Activated naive CD4-positive, alpha-beta T cell treated with anti-CD3 and anti-CD28 coated beads, Interleukin-2, amount 10 ng/mL, durations not matched to agents 7 days and 5 days (primary cell): ENCODE measurements at places on chromosomes 11 and 22.

GRCh38 chr22:20599117-20599516, 91.7 kb downstream of the MED15 start:
- no peak for DNase-seq

DNA sequence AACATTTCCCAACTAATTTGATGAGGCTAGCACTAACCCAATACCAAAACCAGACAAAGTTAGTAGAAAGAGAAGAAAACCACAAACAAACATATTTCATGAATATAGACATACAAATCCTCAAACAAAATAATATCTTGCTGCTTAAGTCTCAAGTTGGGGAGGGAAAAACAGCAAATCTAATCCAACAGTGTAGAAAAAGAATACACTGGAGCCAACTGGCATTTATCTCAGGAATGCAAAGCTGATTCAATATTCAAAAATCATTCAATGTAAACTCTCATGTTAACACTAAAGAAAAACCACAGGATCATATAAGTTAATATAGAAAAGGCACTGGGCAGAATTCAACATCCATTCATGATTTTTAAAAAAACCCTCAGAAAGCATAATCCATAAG, 18.2 kb downstream of the GNB1L start:
- no peak for DNase-seq

DNA sequence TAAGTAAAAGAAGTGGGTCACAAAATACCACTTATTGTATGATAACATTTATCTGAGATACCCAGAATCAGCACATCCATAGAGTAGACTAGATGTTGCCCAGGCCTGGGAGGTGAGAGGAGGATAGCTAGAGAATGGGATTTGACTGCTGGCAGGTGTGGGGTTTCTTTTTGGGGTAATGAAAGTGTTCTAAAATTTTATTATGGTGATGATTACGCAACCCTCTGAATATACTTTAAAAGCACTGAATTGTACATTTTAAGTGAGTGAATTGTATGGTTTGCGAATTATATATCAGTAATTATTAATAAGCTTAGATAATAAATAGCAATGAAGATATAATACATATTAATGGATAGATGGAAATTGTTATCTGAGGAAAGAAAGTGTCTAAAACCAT, 35.7 kb upstream of the ACAT1 start:
- no peak for DNase-seq

GRCh38 chr22:49600891-49601431, 226.7 kb downstream of the BRD1 start:
- DNase-seq: peak; percentile 26

- DNase-seq: peak; percentile 57
Observed at GRCh38 chr11:59556115-59556916, 45.0 kb downstream of the OR4D9 start.

GRCh38 chr11:118973985-118974384, 2.4 kb downstream of the FOXR1 start:
- no peak for DNase-seq

GRCh38 chr11:71117311-71117710, 135.1 kb downstream of the SHANK2 start:
- DNase-seq: no peak

DNA sequence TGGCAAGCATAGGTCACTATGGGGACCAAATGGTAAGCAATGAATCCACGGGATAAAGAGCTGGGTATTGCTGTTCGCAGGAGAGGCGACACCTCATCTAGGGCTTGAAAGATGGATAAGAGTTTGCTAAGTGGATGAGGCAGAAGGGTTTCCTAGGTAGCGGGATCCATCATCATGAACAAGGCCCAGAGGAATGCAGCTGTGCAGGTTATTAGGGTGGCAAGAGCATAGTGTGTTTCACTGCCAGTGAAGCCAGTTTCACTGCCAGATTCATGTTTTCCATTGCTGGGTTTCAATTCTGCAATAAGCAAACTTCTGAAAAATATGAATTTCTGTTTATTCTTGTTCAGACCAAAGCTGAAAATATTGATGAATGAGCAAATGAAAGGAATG, 27.2 kb downstream of the WEE1 start:
- no peak for DNase-seq

GRCh38 chr11:72349616-72350218, 84.6 kb downstream of the CLPB start:
- no peak for DNase-seq

GRCh38 chr22:20532256-20532993, 25.0 kb downstream of the MED15 start:
- no peak for DNase-seq

- DNase-seq: no peak
Observed at GRCh38 chr11:35346472-35347156, 72.7 kb downstream of the SLC1A2 start.

DNA sequence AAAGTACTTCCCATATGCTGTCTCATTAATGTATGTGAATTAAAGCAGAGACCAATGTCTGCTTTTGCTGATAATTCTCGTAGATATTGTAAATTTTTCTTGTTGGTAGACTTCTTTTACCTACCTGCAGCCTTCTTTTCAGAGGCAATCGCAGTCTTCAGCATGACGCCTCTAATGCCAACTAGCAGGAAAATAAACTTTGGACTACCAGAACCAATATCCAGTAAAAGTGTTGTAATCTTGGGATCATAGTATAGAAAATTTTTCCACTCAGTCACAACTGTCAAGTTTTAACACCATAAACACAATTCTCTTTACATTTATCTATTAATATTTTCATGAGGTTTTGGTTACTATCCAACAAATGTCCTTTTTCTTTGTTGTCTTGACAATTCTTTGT, 2.3 kb downstream of the DEPDC7 start:
- no peak for DNase-seq

GRCh38 chr11:34344768-34345539, 12.9 kb downstream of the ABTB2 start:
- no peak for DNase-seq

- no peak for DNase-seq
Observed at GRCh38 chr22:49999063-49999945, 13.3 kb downstream of the IL17REL start.

- no peak for DNase-seq
Observed at GRCh38 chr11:79419120-79419519, 21.7 kb downstream of the TENM4 start.

DNA sequence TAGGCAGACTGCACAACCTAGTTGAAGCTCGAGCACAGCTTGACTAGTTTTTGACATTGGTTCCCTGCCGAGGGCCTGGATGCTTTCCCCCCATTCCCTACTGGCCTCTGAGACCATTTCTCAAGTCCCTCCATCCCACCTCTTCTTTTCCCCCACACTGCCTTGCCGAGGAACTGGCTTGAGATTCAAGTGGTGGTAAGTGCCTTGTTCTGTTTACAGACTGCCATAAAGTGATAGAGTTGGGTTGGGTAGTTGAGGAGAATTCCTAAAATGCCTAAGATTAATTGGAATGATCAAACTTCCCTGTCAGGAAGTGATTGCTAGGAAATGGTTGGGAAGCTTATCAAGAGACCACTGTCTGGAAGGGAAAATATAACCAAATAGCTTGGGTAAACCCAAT, 16.2 kb downstream of the MRPL16 start:
- no peak for DNase-seq

- DNase-seq: no peak
Observed at GRCh38 chr11:35785287-35786167, 123.0 kb downstream of the TRIM44 start.

- no peak for DNase-seq
Observed at GRCh38 chr22:42920101-42920820, 63.2 kb upstream of the ARFGAP3 start.

- DNase-seq: peak; percentile 47
Observed at GRCh38 chr11:68142028-68142412, 20.8 kb upstream of the CHKA start.

- DNase-seq: no peak
Observed at GRCh38 chr22:25223269-25223850, 3.9 kb downstream of the CRYBB2 start.

GRCh38 chr11:46308631-46309419, 31.4 kb downstream of the CREB3L1 start:
- DNase-seq: peak; percentile 78

DNA sequence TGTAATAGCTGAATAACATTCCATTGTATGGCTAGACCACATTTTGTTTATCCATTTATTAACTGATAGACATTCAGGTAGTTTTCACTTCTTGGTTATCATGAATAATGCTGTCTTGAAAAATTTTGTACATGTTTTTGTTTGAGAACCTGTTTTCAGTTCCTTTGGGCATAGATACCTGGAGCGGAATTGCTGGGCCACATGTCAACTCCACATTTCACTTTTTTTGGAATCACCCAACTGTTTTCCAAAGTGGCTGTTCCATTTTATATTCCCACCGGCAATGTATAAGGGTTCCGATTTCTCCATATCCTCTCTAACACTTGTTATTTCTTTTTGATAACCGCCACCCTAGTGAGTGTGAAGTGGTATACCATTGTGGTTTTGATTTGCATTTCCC, 184.3 kb downstream of the LARGE1 start:
- DNase-seq: no peak

GRCh38 chr11:17267576-17267975, 9.0 kb upstream of the NUCB2 start:
- no peak for DNase-seq

GRCh38 chr11:60891103-60891741, 15.2 kb downstream of the PRPF19 start:
- DNase-seq: peak; percentile 2

GRCh38 chr11:77082838-77083565, 16.2 kb downstream of the CAPN5 start:
- peak; percentile 81 for DNase-seq

GRCh38 chr11:47864901-47865300, 16.8 kb upstream of the NUP160 start:
- DNase-seq: no peak

GRCh38 chr22:49933236-49934159, 15.1 kb downstream of the CRELD2 start:
- DNase-seq: no peak

DNA sequence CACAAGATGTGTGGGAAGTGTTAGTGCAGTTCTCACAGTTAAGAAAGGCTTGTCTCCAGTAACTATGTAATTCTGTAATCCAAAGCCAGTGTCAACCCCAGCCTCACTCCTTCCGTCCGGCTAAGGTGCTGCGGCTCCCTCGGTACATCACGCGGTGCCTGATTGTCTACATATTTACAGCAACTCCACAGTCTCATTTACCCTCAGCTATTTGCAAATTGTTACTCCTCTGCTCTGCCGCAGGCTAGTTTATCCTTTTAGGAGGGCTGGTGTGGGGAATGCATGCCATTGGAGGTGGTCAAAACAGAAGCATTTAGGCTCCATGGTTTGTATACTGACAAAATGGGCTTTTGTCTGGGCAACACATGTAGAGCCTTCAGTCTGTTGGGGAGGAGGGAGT, 358.3 kb downstream of the METTL15 start:
- DNase-seq: no peak

DNA sequence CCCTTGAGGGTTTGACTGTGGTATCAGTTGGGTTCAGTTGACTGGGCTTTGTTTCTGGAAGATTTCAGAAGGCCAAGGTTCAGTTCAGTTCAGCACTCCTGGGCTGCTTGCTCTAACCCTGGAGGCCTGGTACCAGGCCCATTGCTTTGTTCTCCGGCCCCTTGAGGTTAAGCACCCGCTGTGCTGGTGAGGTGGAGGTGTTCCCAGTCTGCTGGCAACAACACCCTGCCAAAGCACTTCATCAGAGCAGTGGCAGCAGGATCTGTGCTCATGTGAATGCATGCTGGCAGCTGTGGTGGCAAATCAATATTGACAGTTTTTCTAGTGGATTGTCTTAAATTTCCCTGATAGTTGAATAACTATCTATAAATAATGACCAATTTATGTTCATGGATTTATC, 3.8 kb upstream of the SCGB1D1 start:
- DNase-seq: no peak

DNA sequence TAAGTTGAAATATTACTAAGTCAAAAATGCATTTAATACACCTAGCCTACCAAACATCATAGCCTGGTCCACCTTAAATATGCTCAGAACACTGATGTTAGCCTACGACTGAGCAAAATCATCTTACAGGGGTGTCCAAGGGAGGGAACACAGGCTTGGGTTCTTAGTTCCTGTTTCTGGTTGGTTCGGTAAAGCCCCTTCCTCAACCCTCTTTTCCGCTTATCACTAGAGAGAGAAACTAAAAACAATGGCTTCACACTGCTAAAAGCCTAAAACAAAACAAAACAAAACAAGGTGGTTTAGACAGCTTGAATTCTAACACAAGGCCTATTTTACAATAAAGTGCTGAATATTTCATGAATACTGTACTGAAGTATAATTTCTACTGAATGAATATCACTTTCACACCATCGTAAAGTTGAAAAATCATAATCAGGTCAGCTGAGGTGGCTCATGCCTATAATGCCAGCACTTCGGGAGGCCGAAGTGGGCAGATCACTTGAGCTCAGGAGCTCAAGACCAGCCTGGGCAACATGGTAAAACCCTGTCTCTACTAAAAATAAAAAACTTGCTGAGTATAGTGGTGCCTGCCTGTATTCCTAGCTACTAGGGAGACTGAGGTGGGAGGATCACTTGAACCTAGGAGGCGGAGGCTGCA, 118.0 kb downstream of the SIK3 start:
- DNase-seq: no peak

GRCh38 chr11:65821107-65821506, 12.7 kb upstream of the SNX32 start:
- no peak for DNase-seq

DNA sequence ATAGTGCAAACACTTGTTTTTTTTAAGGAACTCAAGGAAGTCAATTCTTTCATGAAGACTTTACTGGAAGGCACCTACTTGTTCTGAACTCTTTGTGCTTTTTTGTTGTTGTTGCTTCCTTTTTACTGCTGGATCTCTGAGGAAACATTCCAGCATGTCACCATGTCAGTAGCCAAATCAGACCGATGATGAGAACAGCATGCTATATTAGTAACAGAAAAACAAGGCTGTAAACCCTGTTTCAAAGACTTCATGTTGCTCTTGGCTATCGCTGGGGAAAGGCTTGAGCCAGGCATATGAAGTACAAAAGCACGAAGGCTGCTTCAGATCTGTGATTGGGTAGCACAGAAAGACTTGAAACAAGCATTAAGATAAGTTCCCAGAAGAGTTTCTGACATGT, 125.6 kb upstream of the SLC5A12 start:
- DNase-seq: no peak

DNA sequence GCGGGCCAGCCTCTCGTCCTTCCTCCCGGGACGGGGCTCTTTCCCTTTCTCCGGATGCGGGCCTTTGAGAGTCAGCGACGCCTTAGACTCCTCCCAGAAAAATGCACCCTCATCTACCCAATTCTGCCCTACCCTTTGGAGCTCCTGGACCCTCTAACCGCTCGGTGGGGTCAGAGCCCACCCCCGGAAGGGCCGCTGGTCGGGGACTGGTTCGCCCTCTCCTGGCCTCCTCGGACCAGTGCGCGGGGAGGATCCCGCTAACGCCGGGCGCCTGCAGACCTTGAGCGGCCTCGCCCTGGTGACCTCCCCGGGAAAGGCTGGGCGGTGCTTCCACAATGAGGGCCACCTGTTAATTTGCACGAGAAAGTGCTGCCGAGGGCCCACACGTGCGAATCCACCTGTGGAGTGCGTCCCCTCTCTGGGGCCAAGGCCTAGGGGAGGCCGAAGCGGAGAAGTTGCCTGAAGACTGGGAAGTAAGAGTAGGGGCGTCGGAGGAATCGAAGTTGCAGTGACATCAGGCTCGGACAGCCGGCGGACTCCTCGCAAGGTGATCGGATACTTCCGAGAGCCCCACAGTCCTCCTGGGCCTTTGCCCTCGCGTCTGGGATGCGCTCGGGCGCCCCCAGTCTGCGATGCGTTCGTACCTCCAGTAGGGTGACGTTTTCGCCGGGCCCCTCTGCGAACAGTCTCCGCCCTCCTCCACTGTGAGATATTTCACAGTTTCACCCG, 61.5 kb downstream of the ENDOD1 start:
- DNase-seq: peak; percentile 94

GRCh38 chr11:44863231-44863630, 87.5 kb downstream of the TP53I11 start:
- no peak for DNase-seq
